ENCODE measurements at places on chromosomes 6 and 20.

DNA sequence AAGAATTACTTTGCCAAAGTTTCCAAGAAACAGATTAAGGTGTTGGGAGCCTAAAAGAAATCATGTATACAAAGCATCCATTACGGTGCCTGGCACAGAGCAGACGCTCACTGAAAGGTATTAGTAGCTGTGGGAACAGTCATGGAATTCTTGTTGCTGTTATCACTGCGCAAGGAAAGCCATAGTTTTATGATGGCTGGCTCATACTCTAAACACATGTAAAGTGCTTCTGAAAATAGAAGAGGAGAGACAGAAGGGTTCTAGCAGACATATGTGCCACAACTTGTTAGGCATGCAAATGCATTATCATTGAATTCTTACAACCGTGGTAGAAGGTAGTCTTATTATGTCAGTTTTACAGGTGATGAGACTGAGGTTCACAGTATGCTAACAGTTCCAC lies 112.4 kb downstream of the TENT5A start:
- no peak for DNase-seq

DNA sequence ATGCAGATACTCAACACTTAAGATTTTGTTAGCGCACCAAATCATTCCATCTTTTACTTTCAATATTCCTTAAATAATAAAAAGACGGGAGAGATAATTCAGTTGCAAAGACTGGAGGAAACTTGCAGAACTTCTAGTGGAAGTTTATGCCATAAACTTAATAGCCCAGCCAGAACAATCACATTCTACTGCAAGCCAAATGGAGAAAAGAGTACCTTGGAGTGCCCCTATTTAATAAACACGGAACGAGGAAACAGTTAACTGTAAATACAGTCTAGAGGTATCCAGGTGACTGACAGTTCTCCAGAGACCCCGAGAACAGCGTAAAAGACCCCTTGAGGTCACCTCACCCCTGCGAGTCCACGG lies 635 bp downstream of the SLC35B3 start:
- no peak for DNase-seq

DNA sequence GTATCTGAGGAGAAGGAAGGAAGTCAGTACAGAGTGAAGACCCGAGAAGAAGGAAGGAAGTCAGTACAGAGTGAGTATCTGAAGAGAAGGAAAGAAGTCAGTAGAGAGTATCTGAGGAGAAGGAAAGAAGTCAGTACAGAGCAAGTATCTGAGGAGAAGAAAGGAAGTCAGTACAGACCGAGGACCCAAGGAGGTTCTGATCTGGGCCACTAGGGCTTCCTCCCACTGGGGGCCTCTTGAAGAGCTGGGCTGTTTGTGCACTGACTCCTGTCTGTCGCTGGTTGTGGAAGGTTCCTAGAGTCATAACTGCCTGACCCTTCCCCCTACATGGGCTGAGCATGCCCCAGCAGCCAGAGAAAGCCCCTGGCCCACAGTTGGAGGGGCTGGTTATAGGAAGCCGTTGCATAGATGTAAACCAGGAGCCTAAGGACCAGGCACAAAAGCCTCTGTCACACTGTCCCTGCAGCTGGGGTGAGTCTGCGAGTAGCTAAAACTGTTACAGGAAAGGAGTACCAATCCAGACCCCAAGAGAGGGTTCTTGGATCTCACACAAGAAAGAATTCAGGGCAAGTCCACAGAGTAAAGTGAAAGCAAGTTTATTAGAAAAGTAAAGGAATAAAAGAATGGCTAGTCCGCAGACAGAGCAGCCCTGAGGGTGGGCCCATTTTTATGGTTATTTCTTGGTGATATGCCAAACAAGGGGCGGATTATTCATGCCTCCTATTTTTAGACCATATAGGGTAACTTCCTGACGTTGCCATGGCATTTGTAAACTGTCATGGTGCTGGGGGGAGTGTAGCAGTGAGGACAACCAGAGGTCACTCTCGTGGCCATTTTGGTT lies 395.9 kb downstream of the PREX1 start:
- no peak for DNase-seq

DNA sequence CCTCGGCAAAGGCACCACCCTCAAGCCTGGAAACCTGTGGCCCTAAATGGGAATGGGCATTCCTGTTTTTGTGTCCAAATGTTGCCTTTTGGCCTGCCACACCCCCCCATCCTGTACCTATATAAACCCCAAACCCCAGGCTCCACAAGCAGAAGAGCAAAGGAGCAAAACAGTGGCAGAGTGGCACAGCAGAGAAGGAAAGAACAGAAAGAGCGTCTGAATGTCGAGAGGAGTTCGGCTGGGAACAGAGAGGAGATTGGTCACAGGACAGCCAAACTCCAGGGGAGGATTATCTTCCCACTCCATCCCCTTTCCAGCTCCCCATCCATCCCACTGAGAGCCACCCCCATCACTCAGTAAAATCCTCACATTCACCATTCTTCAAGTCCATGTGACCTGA lies 58.0 kb upstream of the PREP start:
- no peak for DNase-seq

GRCh38 chr6:27091661-27092315 lies 155.7 kb upstream of the PRSS16 start:
- DNase-seq = no peak

- no peak for DNase-seq
These were observed 43.6 kb upstream of the FAM50B start for GRCh38 chr6:3805448-3806123.

DNA sequence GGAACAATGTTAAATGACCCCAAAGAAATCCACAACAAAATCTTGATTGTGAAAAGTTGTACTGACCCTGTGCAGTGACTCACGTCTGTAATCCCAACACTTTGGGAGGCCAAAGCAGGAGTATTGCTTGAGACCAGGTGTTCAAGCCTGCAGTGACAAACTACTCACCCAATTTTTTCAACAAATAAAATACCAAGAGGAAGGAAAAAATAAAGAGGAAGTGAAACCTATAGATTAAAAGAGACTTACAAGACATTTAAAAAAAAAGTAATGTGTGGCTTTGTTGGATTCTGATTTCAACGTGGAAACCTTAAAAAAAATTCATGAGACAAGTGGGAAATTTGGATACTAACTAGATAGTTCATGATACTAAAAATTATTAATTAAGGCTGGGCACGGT lies 31.9 kb downstream of the GINS1 start:
- no peak for DNase-seq

- no peak for DNase-seq
These were observed 49.3 kb downstream of the PHIP start for GRCh38 chr6:79028641-79029314.

DNA sequence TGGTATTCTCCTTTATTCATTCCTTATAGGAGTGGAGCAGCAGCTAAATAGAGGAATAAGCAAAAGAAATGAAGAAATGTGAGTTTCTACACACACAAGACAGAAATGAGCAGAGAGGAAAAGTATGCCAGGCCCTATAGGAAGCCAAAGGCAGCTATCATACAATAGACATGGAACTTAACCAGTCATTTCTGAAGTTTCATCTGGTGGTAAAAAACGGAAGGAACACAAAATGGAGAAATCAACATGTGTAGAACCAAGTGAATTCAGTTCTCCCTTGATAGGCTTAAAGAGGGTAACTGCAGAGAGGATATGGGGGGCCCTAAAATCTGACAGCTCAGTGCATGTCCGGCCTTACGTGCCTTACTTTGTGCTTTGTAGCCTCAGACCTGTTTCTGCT lies 44.6 kb downstream of the TSBP1 start:
- no peak for DNase-seq

GRCh38 chr6:108484016-108484415 lies 76.7 kb upstream of the FOXO3 start:
- DNase-seq = no peak

GRCh38 chr6:52162940-52163908 lies 23.0 kb upstream of the IL17A start:
- DNase-seq = no peak

- no peak for DNase-seq
These were observed 96.2 kb upstream of the VGLL2 start for GRCh38 chr6:117169064-117169665.

DNA sequence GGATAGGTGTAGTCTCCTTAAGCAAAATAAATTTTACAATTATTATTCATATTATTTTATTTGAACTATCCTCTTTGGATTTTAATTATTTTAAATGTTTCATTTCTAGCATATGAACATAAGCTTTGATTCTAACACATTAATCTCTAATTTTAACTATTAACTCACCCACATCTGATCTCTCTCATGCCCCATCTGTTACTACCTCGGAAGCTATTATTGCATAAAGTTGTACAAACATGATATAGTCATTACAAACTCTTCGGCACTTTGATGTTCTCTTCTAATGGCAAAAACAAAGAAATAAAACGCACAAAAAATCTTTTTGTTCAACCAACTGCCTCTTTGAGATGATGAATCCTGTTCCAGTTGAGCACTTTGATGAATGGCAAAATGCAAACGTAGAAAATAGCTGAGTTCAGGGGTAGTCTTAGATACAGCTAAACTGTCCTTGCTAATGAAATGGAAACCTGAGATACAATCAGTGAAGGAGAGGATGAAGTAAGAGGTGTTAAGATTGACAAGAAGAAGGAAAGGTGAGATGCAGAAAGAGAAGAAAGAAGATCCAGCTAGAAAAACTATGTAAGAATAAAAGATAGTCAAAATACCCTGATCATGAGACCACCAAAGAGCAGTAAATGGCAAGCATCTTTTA lies 41.1 kb downstream of the EPM2A start:
- DNase-seq = no peak

GRCh38 chr20:37198932-37199660 lies 19.7 kb upstream of the MROH8 start:
- no peak for DNase-seq

GRCh38 chr6:156691018-156691417 lies 86.2 kb upstream of the ARID1B start:
- DNase-seq = no peak

- no peak for DNase-seq
These were observed 40.6 kb upstream of the REV3L start for GRCh38 chr6:111523484-111524167.

DNA sequence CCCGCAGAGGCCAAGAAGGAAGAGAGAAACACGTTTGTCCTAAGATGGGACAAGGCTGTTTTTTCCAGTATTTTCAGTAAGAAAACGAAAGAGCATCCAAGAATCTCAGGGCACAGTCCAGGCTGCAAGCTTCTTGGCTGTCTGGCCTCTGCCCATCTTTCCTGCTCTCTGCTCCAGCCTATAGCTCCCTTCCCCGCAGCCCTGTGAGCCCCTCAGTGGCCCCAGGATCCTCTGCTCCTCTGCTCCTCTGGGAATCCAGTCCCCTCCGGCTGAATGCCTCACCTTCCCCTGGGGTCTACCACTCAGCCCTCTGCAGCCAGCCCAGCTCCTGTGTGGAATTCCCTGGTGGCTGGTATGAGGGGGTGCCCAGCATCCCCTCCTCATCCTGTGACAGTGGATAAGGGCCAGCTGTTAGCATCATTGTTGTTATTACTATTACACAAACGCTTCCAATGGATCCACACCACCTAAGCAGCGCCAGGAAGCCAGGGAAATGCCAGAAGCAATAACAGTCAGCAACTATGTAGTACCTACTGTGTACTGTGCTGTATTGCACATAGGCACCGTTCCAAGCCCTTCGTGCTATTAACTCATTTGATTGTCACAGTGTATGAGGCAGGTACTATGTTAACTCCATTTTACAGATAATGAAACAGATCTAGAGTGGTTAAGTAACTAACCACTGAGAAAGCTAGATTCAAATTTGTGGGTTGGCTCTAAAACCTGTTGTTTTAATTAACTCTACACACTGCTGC lies 60.3 kb upstream of the PTPN1 start:
- no peak for DNase-seq

GRCh38 chr20:46592580-46593362 lies 42.3 kb upstream of the OCSTAMP start:
- DNase-seq = no peak

GRCh38 chr6:119915971-119916370 lies 566.4 kb upstream of the MAN1A1 start:
- DNase-seq = no peak

DNA sequence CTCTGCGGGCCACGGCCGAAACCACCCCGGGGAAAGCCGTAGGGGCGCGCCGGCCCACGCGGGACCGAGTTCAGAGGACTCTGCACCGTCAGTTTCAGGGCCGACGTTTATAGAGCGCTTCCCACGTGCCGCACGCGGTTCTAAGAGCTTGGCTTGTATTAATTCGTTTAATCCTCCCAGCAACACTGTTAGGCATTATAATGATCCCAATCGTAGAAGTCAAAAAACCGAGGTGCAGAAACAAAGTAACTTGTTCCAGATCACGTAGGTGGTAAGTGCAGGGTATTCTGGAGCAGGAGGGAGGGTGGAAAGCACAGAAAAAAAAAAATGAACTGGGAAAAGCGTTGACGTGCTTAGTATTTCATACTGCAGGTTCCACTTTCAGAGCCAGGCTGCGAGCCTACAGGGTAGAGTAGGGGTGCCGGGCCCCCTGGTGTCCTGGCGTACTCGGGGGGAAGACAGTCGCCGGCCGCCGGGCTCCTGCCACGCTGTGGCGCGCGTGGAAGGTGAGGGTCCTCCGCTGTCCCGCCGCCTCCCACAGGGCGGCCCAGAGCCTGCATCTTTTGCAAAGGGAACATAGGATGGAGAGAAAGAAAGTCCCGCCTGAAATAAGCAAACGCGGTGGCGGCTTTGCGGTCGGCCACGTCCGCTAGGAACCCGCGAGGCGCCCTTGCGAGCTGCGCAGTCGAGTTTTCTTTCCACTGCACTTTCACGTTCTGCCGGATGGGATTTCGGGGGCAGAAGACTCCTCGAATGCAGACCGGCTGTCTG lies 10.2 kb upstream of the FOXF2 start:
- DNase-seq = no peak

- DNase-seq = no peak
These were observed 37.3 kb upstream of the BTN3A2 start for GRCh38 chr6:26327450-26328264.

GRCh38 chr6:119129968-119130484 lies 51.6 kb upstream of the FAM184A start:
- no peak for DNase-seq

DNA sequence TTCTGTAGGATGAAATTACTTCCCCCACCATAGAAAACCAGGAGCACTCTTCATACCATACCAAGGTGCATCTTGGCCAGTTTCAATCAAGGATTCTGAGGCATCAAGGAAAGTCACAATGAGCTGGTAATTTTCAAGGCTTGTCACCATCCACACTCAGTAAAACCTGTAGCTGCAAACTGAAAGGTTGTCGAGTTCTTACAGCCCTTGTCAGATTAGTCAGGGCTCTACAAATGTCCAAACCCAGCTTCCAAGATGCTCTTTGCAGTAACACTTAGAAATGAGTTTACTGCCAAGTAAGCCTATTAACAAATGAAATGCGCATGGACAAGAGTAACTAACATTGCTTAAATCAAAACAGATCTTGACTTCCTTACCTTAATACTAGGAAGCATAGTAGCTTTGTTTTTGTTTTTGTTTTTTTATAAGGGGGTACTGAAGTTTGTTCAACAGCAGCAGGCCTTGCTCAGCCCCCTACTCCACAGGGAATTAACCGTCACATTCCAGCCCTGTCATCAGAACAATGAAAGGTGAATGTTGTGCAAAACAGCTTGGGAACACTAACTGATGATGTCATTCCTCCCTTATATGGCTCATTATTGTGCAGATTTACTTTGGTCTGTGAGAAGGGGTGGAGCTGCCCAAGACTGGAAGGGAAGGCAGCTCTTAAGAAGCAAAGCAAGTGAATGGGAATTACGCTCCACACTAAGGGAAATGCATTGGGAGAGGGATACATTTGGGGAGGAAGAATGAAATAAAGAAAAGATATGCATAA lies 49.9 kb upstream of the TMEM30A start:
- no peak for DNase-seq
